Right renal cortex interstitium (tissue), 3 donors: ENCODE measurements at places on chromosomes 2 and 18. TPM values are rescaled to one million over a fixed set of nuclear protein-coding genes. Genes with fewer than 3 reads are reported as not detected.

DNA sequence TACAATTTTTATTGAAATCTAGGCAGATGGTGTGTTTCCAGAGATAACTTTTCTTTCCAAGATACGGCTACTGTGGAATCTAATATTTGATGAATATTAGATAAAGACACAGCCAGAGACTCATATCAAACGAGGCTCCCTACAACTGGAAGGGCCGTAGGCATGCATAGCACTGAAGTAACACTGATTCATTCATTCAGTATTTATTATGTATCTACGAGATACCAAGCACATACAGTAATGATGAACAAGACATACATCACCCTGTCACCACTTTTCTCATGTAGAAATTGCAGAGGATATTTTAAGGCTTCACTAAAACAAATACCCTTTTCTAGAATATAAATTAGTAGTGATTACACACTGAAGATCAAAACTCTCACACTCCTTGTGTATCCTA, 74.5 kb downstream of the KCTD18 start:
- DNase-seq: no peak

- no peak for DNase-seq
Measured at GRCh38 chr2:66127061-66127460, 307.9 kb upstream of the MEIS1 start.

- peak; percentile 27 for DNase-seq
Measured at GRCh38 chr2:240960971-240961876, 37.2 kb upstream of the SNED1 start.

DNA sequence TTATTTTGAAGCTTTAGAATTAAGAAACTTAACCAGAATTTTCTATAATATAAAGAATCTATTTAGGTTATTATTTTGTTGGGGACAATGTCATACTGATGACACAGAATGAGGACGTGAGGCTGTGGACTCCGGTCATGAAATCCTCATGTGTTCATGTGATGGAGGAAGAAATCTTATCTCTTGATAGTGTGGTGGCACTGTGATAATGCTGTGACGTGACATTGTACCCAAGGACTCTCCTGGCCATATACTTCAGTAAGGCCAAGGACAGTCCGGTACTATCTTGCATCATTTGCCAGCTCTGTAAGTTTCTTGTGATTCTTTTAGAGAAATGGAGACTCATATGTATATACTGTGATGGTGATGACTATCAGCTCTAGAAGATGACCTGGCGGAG, 59.1 kb downstream of the SLC9A2 start:
- no peak for DNase-seq

DNA sequence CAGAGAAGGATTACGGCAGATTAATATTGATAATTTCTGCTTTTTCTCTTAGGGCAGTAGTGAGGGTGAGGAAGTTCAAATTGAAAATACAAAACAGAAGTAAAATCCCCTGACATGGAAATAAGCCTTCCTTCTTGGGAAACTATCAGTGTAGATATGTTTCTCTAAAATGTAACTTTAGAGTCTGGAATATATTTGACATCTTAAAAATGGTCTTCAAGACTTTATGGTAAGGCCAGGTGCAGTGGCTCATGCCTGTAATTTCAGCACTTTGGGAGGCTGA, 33.0 kb downstream of the INPP5D start:
- DNase-seq: no peak

DNA sequence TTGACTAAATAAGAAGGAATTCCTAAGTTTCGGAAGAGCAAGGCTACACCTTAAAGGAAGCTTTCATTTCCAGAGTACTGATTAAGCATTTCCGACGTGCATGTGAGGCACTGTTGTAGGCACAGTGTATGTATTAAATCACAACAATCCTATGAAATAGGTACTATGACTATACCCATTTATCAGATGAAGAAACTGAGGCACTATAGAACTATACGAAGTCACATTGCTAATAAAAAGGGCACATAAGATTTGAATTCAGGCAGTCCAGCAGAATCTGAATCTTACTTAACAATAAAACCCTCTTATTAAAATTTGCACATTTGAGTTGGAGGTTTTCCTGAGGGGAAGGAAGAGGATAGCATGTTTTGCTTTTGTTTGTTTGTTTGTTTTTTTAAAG, 243.5 kb upstream of the FANCL start:
- no peak for DNase-seq

- DNase-seq: no peak
Measured at GRCh38 chr2:18961991-18962421, 372.6 kb upstream of the NT5C1B start.

- DNase-seq: peak; percentile 33
Measured at GRCh38 chr2:53786352-53786704, 425 bp downstream of the ASB3 start.

DNA sequence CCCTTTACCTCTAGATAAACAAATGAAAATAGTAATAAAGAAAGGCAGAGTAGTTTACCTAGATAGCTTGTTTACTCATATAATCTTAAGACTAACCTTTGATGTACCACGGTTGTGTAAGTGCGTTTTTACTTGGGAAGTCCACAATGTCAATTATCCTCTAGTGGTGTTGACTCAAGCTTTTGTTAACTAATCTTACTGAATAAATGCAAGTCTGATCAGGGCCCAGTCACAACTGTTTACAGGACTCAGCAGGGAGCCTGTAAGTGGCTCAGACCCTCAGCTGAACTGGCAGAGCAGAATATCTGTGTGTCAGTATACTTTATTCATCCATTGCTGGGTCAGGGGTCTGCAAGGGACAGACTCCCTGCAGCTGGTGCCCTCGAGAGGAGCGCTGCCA, 98.1 kb upstream of the ACAA2 start:
- DNase-seq: no peak

DNA sequence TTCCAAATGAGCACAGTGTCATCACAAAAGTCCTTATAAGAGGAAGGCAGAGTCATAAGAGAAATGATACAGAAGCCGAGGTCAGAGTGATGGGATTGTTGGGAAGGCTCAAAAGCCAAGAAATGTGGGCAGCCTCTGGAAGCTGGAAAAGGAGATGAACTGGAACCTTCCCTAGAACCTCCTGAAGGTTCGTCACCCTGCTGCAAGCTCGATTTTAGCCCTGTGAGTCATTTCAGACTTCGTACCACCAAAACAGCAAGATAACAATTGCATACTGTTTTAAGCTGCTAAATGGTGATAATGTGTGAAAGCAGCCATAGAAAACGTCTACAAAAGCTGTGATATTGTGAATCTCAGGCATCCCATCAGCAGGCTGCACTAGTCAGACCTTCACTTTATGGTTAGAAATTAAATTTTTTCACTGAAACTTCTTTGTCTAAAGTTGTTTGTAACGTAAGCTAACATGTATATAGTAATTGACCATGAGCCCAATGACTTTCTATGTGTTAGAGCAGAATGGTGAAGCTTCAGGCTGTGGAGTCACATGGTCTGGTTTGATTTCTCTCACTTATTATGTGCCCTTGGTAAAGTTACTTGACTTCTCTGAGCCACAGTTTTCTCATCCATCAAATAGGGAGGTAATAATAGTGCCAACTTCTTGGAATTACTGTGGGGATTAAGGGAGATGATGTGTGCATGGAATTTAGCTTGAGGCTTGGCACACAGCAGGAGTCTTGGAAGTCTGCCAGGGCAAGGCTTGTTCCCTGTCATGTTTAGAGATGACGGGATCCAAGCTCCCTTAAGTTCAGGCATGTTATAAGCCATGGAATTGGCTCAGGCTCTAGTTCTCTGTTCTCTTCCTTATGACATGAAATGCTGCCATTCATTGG, 132.0 kb upstream of the CCDC195 start:
- DNase-seq: no peak

- DNase-seq: peak; percentile 56
Measured at GRCh38 chr18:3450012-3450798, at the start of gene TGIF1. TGIF1 (plus strand) TSS chr18:3450172; CDS start chr18:3450490, 318 bp downstream.

DNA sequence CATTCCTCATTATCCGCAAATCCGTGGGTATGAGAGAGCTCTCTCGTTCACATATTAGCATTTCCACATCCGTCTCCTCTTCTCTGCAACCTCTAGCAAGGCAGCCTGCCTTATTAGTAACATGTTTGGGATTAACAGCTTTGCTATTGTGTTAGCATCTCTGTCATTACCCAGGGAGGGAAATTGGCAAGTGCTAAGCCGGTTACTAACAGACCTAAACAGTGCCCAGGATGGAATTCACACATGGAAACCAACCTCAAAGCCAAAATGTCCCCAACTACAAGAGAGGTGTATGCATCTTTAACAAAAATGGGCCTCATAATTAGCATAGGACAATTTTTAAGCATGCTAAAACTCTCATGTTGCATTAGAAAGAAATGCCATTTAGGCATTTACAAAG, 309.0 kb upstream of the MEIS1 start:
- DNase-seq: no peak

- DNase-seq: no peak
Measured at GRCh38 chr18:74589021-74589420, 8.6 kb upstream of the ZNF407 start.

GRCh38 chr18:33957707-33958106, 267.0 kb downstream of the NOL4 start:
- no peak for DNase-seq

GRCh38 chr18:74261053-74261713, 30.6 kb downstream of the CYB5A start:
- no peak for DNase-seq

DNA sequence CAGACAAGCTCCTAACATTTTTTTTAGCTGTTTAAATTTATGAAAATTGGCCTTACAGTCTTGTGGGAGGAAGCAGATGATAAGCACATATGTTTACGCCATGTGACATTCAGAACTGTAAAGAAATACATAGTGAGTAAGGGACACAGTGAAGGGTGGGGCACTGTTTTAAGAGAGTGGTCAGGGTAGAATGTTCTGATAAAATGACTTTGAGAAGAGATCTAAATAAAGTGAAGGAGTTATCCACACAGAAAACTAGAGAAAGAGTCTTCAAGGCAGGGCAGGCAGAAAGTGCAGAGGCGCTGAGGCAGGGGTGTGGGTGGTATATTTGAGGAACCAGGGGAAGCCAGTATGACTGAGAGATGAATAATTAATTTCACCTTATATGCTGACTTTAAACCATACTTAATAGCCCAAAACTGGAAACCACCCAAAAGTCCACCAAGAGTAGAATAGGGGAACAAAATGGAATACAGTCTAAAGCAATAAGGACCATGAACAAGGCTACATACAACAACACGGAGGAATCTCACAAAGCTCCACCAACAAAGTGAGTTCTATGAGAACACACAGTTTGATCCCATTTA, 8.6 kb downstream of the MREG start:
- DNase-seq: no peak

GRCh38 chr18:58784601-58785137, 80.0 kb upstream of the ZNF532 start:
- DNase-seq: no peak

DNA sequence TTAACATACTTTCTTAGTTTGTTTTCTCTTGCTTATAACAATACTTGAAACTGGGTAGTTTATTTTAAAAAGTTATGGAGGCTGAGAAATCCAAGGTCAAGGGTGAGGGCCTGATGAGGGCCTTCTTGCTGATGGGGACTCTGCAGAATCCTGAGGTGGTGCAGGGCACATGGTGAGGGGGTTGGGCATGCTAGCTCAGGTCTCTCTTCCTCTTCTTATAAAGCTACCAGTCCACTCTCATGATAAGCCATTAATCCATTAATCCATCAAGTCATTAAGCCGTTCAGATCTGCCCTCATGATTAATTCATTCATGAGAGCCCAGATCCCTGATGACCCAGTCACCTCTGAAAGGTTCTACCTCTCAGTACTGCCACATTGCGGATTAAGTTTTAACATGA, 21.4 kb downstream of the ALMS1 start:
- no peak for DNase-seq

DNA sequence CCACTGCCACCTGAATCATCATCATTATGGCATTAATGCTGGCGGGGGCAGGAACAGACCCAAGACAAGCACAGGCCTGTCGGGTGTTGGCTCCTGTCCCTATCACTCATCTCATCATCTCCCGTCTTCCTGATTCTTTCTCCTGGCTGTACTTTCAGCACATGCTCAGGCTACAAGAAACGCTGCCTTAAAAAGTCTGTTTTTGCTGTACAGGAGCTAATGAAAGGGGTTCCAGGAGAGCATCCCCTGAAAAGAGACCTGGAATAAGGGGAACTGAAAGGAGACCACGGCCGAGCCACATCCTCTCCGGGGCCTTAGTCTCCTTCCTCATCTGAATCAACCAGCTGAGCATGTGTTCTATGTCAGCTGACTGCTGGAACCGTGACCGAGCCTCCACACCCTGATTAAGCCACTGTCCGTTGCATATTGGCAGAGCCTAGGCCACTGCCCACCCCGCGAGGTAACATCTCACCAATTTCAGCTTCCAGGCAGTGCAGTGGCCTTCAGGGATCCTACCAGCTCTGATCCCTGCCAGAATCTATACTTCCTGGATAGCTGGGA, 62.6 kb downstream of the DNMT3A start:
- no peak for DNase-seq

DNA sequence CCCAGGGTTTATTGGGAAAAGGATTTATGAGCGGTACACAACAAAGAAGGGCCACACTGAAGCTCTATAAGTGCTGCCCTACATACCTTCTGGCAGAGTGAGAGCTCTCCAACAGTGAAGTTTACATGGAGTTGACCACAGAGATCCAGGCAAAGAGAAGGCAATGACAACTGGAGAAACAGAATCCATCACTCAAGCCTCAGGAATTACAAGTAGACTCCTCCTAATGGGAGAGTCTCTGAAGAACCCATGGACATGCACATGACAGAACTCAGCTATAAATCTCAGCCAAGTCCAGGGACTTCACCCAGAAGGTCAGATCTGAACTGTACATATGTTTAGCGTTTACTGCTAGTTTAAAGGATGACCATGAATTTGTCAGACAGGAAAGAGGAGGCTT, 164.7 kb downstream of the DNAH7 start:
- no peak for DNase-seq

DNA sequence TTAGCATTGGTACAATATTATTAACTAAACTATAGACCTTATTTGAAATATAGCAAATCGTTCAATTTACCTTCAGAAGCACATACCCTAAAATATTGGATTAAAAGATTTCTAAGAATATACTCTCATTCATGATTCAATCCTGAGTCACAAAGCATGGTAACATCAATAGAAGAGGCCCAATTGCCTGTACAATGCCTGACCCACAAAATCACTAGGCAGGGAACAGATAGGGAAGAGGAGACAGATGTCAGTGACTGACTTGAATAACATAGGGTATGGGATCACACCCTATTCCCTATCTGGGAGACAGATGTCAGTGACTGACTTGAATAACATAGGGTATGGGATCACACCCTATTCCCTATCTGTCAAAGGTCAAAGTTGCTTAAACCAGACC, 611.6 kb upstream of the VRK2 start:
- DNase-seq: no peak

- DNase-seq: peak; percentile 39
Measured at GRCh38 chr2:165793779-165794535, at the start of gene GALNT3. GALNT3 (minus strand) TSS chr2:165794247; CDS start chr2:165770700, 23,547 bp downstream.

The LIMS4 gene
- polyA plus RNA-seq: 1.1 TPM

The ANKRD29 gene
- 0.93 TPM for polyA plus RNA-seq

The VSNL1 gene
- polyA plus RNA-seq: 4.6 TPM

The SRBD1 gene
- polyA plus RNA-seq: 25.3 TPM

The GNAL gene
- polyA plus RNA-seq: 3.9 TPM

The CDCA7 gene
- 38.4 TPM for polyA plus RNA-seq

The RUFY4 gene
- 0.24 TPM for polyA plus RNA-seq

The ARHGAP28 gene
- polyA plus RNA-seq: 69.3 TPM

The NETO1 gene
- 0.83 TPM for polyA plus RNA-seq

The STAT4 gene
- polyA plus RNA-seq: 5.7 TPM

The SERPINB5 gene
- not detected for polyA plus RNA-seq
